ENCODE measurements at places on chromosomes 5 and 9.
A peak's percentile ranks its signal among the peaks of the same experiment; 100 is the strongest.

DNA sequence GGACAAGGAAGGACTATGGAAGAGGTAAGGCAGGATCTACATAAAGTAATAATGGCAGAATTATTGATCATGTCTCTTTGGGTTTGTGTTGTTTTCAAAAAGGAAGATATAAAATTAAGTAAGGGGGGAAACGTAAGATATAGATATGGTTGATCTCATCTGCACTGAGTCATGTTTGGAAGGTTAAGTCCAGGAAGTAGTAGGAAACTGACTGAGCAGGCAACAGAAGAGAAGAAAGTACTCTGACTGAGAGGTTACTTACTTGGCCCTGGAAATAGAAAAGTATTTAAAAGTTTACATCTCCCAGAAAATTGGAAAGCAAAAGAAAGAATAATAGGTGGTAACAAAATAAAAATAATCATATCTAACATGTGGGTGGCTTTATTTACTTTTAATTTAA, 405.3 kb upstream of the RGMB start:
- DNase-seq, result no peak

DNA sequence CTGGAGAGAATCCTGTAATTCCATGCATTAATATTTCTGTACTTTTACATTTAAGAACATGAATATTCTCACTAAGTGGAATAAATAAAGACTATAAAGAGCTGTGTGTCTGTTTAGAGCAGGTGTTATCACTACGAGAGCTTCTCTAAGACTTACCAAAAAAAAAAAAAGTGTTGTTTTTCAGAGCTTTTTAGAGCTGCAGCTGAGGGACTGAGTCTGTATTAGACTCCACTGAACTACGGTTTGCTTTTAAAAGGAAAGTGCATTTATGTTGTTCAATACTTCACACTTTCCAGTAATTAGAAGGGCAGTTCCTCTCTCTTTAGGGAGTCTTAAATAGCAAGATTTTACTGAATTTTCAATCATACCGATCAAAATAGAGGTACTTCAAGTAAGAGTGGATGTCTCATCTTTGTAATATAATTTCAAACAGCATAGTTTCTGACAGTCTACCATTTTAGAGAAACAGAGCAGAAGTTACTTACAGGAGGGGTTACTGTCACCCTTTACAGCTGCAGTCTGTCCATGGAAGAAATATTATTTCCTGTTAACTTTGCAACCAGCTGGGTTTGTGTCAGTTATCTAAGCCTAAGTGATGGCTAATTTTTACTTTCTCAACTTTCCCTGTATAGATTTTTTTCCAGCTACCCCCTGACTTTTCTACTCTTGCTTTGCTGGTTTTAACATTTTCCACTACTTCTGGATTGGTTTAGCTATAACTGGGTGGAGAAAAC, 2.4 kb downstream of the SYK start:
- DNase-seq, result peak; percentile 30

DNA sequence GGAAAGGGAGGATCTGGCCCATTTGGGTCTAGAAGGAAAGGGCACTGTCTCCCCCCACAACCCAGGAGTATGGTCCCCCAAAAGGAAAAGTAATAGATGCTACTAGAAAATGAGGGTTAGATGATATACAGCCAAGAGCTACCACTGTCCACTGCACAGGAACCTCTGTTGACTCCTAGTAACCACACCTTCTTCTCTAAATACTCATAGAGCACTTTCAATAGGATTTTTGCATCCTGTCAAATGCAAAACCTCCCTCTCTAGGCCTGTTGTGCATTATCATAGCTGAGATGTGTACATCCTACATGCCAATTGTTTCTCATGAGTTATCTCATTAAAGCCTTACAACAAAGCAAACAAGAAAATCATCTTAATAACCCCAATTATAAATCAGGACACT, 66.8 kb downstream of the THBS4 start:
- DNase-seq, result no peak

DNA sequence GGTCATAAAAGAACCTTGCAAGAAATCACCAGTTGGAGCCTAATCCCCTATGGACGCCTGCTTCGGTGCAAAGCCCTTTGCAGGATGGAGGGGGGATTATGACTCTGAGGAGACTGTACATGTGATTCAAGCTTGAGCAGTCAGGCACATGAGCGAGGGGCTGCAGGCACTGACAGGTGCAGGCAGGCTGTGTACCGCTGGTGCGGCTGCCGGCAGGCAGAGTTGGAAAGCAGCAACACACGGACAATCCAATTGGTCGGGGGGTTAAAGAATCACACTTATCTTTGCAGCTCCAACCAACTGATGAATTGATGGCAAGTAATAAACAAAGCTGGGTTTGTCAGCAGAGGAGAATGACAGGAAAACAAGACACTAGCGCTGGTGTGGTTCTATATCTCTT, 5.7 kb downstream of the WHRN start:
- no peak for DNase-seq

DNA sequence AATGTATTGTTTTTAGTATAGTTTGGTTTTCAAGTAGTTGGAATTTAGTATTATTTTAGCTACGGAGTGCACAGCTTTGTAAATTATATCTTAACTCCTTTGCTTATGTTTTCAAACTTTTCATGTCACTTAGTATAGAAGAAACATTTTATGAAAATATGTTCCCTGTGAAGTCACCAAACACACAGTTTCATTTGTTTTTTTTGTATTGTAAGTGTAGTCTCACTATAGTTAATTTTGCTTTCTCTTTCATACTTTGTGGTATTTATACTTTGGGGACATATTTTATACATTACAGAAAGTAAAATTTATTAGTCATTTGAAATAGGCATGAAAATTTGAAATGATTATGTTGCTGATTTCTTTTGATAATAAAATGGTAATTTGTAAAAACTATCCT, 5.0 kb downstream of the CHSY3 start:
- no peak for DNase-seq

DNA sequence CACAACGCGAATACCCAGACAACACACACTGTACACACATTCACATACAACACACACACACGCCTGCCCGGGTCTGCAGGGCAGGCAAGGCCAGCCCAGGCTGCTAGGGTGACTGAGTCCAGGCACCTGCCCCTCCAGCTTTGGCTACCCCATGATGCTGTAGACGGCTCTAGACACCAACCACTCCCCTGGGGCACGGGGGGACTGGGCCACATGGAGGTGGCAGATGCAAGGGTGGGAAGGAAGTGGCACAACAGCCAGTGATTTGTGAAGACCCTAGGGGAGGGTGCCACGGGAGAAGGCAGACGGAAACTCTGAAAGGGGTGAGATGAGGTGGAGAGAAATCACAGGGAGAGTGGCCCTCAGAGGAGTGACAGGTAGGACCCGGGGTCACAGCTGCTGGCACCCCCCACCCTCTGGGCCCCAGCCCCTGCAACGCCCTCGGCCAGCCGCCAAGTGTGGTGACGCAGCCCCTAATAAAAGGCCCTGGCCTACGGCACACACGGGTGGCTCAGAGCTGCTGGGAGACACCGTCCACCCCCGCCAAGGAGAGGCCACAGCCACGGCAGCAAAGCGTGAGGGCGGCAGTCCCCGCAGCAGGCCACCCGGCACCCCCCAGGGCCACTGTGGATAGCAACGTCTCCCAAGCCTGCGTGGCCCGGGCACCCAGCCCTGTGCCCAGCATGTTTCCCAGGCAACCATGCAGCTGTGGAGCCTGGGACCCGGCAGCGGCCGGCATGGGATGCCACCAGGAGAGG, 6.6 kb upstream of the CCDC187 start:
- DNase-seq, result no peak
